Caco-2 (cell line): ENCODE measurements at places on chromosomes 3 and 15. TPM values are rescaled to one million over a fixed set of nuclear protein-coding genes. Genes with fewer than 3 reads are reported as not detected.
A peak's percentile ranks its signal among the peaks of the same experiment; 100 is the strongest.

- no peak overlapping the region for H3K27ac ChIP-seq
- H3K27me3 ChIP-seq: no peaks in the 10 kb centered on the region; the same call in 1 of the 2 replicates
- DNase-seq: no peak
- no peak overlapping the region for H3K4me3 ChIP-seq
Observed at GRCh38 chr3:127204841-127205582, 12.1 kb downstream of the PRR23E start.

DNA sequence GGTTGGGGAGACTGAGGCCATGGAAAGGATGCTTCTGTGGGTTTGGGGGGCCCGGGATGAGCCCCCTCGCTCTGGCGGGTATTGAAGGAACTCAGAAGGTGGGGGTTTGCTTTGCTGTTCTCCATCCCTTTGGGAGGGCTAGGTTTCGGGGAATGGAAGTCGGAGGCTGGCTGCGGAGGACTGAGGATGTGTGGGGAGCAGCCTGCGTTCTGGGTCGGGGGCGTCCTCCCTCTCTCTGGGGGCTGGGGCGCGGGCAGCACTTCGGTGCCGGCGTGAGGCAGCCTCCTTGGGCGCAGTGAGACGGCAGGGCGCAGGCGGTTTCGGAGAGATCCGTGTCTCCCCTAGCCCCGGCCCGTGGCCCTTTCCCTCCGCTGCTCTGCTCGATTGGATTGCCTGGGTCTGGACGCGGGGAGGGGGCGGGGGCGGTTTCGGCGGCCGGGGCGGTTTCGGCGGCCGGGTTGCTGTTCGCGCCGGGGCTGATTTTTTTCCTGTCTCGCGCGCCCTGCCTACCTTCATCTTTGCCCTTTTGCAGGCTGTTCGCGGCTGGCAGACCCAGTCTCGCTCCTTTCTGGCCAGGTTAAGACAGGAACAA, 1.4 kb downstream of the PTPRG start:
- peaks cover 8% of the 10 kb centered on the region for H3K4me1 ChIP-seq
- H3K4me3 ChIP-seq: peak overlapping the region; percentile 87
- no peaks in the 10 kb centered on the region for H3K27me3 ChIP-seq
- peak overlapping the region; percentile 61 for H3K27ac ChIP-seq
- DNase-seq: no peak

DNA sequence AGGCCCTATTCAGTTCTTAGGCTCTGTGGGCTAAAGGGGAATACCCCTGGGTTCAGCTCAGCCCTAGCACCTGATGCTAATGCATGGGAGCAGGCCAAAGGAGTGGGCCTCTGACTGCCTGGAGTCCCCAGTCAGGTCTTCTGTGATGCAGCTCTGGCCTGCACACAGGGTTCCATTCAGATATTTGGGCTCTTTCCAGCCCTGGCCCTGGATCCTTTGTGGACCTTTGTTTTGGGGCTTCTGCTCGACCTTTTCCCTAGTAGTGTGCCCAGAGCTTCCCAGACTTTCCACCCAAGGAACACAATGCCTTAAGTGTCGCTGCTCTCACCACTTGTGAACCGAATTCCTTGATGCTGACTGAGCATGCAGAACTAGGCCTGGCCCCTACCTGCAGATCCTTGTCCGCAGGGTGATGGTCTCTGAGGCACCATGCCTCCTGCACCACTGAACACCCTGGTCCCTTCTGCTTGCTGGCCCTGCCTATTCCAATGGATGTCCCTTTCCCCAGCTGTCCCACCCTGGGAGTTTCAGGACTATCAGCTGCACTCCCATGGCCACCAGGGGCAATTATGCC, 5.1 kb downstream of the SEC13 start:
- no peak overlapping the region for H3K27ac ChIP-seq
- no peak for DNase-seq
- peaks cover 22% of the 10 kb centered on the region for H3K4me1 ChIP-seq
- H3K27me3 ChIP-seq: no peaks in the 10 kb centered on the region
- H3K36me3 ChIP-seq: peaks cover 7% of the 10 kb centered on the region

DNA sequence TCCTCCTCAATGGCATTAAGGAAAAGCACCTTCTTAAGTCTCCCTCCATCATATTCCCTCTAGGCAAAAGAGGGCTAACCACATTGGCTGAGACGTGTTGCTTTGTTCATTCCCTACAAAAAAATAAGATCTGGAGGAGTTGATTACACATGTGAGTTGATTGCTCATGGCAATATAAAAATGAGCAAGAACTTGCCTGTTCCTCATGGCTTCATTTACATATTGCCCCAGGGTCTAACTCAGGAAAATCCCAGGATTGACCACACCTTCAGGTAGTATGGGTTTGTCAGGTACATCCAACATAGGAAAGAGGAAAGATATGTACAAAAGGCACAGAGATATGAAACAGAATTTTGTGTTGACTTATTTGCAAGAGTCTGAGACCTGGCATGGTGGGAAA, 35.5 kb downstream of the NFKBIZ start:
- DNase-seq: no peak
- 0 out of 2 replicates have a peak, but pooled peaks cover 4% of the 10 kb centered on the region for H3K4me1 ChIP-seq
- no peak overlapping the region for H3K27ac ChIP-seq
- no peaks in the 10 kb centered on the region for H3K36me3 ChIP-seq
- H3K4me3 ChIP-seq: no peak overlapping the region

GRCh38 chr3:158909870-158910269, 108.0 kb downstream of the MFSD1 start:
- H3K4me1 ChIP-seq: no peaks in the 10 kb centered on the region
- H3K27me3 ChIP-seq: no peaks in the 10 kb centered on the region; the same call in none of the 2 replicates
- H3K4me3 ChIP-seq: no peak overlapping the region
- no peak overlapping the region for H3K27ac ChIP-seq
- no peak for DNase-seq

- DNase-seq: no peak
- no peak overlapping the region for H3K27ac ChIP-seq
- H3K27me3 ChIP-seq: no peaks in the 10 kb centered on the region
- H3K4me3 ChIP-seq: no peak overlapping the region
- no peaks in the 10 kb centered on the region for H3K4me1 ChIP-seq
Observed at GRCh38 chr15:27844018-27844666, 255.0 kb downstream of the OCA2 start.

DNA sequence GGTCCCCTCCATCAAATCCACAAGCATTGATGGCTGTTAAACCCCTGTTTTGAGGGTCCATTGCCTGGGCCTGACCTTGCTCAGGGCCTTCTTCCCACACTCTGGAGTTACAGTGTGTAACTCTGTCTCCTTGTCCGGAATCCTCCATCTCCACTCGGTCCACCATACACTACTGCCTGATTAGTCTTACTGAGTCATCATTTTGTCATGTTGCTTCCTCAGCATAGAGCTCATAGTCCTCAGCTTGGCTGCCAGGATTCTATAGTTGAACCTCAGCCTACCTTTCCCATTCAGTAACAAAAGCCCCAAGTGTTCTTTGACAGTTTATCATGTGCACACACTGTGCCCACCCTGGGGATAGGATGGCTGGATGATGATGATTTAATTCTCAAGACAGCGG, 113.0 kb downstream of the PDE8A start:
- no peak overlapping the region for H3K27ac ChIP-seq
- H3K27me3 ChIP-seq: no peaks in the 10 kb centered on the region
- peaks cover 13% of the 10 kb centered on the region; the same call in 1 of the 2 replicates for H3K4me1 ChIP-seq
- H3K36me3 ChIP-seq: peaks cover 1% of the 10 kb centered on the region; the same call in 1 of the 2 replicates
- no peak overlapping the region for H3K4me3 ChIP-seq

DNA sequence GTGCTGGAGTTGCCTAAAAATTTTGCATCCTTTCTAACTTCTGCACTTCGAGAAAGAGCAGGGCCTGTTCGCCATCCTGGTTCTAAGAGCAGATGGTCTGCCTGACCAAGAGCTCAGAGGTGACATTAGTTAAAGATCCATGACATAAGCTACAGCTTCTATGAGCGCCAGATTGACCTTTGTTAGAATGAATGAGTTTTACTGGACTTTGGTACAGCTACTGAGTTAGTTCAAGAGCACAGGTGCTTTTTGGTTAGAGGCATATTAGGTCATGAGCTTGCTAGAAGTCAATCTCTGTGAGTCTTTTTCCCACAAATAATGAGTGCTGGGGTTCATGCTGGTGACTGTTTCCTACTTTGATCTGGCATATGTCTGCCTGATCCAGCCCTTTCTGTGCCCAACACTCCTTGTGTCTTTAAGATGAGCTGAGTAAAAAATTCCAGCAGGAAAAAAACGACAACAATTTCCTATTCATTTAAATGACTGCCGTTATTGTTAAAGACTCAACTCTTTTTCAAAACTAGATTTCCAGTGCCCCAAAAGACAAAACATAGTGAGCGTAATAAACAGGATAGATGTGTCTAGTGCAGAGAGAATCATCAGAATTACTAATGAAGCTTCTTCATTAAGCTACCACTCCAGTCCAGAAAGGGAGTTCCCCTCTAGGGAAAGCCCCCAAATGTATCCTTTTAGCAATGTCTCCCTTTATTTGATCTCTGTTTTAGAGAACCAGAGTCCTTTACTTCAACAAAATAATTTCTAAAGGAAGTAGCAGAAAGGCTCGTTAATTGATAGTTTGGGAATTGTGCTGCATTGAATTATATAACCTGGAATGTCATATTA, 152.9 kb downstream of the SLCO3A1 start:
- H3K4me3 ChIP-seq: no peak overlapping the region
- DNase-seq: no peak
- no peaks in the 10 kb centered on the region for H3K27me3 ChIP-seq
- H3K36me3 ChIP-seq: no peaks in the 10 kb centered on the region
- no peaks in the 10 kb centered on the region for H3K4me1 ChIP-seq
- H3K27ac ChIP-seq: no peak overlapping the region

Gene LTF
- not detected in 2 replicates for total RNA-seq

Gene CD200R1
- total RNA-seq: 0.11 and 0.28 TPM in 2 replicates

Gene ACVR2B
- 20.8 and 21.4 TPM in 2 replicates for total RNA-seq
